ENCODE measurements at places on chromosomes 2 and 18.

GRCh38 chr2:187435078-187435477 is 13.0 kb downstream of the CALCRL start:
- no peak for DNase-seq

DNA sequence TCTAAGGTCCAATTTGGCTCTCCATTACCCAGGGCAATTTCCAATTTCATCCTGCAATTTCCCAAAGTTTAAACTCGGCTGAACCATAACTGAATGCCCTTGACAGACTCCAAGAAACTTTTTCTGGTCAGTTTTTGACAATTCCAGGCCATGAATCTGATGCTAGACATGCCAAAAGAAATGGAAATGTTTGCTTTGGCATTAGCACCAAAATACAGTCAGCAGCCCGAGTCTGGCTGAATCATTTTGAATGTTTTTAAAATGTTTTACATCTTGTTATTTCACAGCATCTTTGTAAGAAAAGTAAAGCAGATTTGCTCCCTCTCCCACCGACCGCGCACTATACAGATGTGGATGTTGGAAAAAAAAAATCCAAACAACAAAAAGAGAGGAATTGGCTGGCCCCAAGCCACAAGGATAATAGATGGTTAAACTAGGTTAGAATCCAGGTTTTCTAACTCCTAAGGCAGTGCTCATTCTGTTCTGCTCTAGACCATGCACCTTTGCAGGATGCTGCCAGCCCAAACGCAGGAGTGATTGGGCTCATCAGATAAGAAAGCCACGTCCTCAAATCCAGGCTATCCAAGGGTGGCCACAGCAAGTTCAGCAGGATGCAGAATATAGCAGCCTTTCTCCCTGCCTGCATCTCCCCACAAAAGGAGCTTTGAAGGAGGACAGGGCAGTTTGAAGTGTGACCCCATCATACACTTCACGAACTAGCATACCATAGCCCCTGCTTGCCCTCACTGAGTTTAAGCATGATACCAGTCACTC is 167.5 kb downstream of the ALK start:
- no peak for DNase-seq

- DNase-seq = no peak
Measured at GRCh38 chr2:172761306-172761705, 25.7 kb downstream of the RAPGEF4 start.

GRCh38 chr2:71226965-71227560 is at the start of gene PAIP2B:
Gene PAIP2B (minus strand): TSS chr2:71227103. CDS start chr2:71202589, 24,514 bp downstream.
- peak; percentile 99 for DNase-seq

DNA sequence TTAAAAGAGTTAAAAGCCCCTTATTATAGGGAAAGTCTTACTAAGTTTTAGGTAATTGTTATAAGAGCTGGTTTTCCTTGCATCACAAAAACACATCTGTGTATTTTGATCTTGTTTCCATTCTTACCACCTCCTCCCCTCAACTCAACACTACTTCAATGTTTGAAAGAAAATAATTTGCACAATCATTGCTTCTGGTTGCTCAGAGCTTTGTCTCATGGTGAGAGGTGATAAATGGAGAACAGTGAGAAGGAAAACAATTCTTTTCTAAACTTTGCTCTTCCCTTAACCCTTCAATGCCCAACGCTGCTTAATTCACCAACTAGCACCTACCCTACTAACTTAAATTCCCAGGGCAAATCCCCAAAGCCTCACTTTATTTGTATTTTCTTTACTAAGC is 268.1 kb upstream of the LINC00305 start:
- no peak for DNase-seq

DNA sequence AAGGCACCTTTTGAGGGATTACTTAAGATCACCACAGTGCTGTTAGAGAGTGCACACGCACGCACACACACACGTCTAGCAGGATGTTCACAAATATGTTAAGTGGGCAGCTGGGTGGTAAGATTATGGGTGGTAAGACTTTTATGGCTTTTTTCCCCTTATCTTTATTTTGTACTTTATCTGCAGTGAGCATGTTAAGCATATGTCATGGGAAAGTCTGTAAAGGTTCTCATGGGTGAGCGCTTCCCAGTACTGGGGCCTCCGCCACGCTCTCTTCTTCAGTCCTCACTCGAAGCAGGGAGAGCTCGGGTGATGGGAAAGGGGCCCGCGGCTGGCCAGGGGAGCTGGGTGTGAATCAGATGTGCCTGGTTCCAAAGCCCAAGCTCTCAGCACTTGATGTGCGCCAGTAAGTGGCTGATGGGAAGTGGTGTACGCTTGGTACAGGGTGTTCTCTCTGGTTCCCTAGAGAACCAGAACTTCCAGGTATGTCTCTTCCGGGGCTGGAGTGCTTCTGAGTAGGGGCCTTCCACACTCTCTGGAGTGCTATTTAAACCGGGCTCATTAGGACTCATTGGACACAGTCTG is 83.9 kb upstream of the YWHAQ start:
- DNase-seq = no peak

DNA sequence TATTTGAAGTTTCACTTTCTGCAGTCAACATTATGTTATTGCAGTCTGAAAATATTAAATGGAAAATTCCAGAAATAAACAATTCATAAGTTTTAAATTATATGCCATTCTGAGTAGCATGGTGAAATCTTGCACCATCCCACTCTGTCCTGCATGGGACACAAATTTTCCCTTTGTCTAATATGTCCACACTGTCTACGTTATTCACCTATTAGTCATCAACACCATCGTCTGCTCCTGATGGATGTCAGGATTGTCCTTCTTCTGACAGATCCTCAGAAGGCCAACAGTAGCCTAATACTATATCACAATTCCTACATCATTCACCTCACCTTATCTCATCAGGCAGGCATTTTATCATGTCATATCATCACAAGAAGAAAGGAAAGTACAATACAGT is 163.1 kb downstream of the TXNL1 start:
- no peak for DNase-seq

DNA sequence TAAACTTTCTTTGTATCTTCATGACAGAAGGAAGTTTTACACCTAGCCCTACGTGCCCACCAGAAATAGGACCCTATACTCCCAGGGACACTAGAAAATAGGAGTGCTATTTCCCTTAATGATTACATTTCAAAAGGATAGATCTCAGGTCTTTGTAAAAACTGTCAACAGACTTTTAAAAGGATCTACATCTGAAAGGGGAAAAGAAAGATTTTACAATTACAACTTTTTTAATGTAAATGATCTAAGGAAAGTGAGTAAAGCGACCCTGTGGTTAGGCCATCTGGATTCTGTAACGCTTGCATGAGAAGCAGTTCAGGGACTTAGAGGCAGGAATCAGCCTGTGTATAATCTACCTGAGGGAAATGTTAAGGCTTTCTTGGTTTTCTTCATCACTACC is 431.8 kb upstream of the MC4R start:
- DNase-seq = no peak

GRCh38 chr2:62158444-62159121 is 37.3 kb upstream of the B3GNT2 start:
- DNase-seq = no peak

DNA sequence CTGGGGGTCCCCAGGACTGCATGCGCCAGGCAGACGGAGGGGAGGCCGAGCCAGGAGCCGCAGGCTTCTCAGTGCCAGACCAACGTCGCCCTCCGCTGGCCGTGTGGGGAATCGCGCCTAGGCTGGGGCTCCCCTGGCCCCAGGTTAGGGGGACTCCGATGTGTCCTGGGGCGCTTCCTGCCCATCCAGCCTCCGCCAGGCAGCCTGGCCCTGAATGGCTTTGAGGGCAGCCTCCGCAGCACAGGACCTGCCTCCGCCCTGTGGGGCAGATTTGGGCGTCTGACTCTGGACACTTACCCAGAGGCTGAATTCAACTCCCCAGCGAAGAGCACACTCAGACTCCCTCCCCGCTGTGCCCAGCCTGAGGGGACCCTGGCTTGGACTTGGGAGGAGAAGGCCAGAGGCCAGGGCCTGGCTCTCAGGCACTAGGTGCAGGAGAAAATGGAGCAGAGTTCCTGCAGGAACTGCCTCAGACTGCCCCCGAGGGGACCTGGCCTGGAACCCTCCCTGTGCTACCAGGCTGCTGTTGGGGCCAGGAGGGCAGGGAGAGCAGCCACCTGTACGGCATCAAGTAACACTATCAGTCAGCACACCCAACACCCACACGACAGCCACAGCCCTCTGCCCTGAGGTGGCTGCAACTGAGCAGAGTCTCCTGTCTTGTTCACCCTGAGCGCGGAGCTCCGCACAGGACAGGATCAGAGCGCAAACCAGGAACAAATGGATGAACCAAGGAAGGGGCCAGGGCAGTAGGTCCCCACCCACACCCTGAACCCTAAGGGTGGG is 597 bp upstream of the TEKT4 start:
- DNase-seq = no peak

DNA sequence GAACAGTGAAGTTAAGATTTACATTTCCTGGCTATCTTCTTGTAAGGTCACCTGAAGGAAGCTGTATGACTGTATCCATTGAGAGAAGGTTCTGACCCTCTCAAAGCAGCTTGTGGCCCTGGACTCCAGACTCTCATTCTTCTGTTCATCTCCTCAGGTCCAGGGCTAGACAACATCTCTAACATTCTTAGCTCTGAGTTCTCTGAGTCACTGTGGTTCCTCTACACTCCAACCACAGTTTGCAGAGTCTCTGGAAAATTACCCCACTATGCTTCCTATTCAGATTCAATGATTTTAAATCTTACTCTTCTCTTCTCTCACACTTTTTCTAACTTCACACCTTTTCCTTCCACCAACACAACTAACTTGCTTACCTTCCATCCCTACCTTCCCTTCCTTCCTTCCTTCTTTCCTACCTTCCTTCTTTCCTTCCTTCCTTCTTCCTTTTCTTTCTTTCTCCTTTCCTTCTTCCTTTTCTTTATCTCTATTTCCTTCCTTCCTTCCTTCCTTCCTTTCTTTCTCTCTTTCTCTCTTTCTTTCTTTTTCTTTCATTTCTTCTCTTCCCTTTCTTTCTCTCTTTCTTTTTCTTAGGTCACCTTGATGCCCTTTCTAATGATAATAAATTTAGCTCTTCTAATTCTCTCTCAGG is 824.3 kb upstream of the ZEB2 start:
- DNase-seq = no peak

- DNase-seq = no peak
Measured at GRCh38 chr2:169561364-169561763, 12.3 kb downstream of the FASTKD1 start.
